ENCODE measurements at places on chromosomes 5 and 9.

DNA sequence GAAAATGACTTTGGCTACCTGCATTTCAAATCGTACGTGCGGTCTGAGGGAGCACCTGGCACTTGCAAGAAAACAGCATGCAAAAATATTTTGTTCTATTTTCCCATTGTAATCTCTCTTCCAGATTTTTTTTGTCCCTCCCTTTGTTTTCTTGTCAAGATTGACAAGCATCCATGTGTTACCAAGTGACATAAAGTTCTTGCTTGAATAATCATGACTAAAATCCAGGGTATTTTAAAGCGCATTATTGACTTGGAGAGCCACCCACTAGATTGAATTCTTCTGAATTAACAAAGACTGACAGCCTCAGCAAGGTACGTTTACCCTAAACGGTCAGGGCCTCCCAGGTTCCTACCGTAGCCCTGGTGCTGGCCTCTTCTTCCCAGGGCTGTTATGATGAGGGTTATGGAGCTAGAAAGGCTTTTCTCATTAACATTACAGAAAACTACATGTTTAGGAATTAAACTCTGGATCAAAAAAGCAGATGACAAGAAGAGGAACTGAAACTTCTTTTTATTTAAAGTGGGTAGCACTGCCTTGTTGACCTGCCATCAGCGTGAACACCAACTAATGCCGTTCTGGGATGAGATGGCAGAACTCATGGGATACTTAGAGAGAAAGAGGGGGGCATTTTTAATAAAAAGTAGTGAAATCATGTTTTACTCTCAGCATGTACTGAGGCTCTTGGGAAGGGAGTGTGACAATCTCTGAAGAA lies 297.0 kb downstream of the EFNA5 start:
- no peak for DNase-seq

DNA sequence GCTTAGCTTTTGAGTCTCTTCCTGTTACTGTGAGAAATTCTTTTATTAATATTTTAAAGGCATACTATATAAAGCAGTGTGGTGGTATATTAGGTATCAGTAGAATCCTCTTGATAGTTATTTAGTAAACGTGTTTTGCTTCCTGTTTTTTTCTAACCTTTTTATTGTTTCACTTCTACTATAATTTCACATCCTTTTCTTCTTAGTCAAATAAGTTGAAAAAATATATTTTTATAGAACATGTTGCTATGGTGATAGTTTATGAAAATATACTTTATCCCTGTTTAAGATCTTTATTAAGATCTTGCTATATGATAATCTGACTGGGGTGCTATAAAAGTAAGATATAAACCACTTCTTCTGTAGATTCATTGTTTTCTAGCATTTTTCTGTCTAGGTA lies 2.1 kb downstream of the POLK start:
- no peak for DNase-seq

DNA sequence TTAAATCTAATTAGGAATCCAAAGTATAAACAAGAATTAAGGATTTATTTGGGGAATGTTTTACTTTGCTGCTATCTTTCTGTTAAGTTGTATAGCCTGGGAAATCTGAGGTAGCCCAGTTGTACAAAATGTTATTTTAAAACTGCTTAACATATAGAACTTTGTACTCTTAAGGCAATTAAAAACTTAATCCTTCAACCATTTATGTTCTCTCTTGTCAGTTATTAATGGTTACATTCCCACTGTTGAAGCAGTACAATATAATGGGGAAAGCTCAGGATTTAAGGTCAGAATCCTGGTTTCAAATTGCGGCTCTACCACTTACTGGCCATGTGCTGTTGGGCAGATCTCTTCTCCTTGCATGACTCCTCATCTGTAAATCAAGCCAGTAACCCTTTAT lies 32.7 kb downstream of the FBXO38 start:
- DNase-seq: no peak

GRCh38 chr5:132074091-132074771 lies 642 bp downstream of the CSF2 start:
- DNase-seq: no peak

DNA sequence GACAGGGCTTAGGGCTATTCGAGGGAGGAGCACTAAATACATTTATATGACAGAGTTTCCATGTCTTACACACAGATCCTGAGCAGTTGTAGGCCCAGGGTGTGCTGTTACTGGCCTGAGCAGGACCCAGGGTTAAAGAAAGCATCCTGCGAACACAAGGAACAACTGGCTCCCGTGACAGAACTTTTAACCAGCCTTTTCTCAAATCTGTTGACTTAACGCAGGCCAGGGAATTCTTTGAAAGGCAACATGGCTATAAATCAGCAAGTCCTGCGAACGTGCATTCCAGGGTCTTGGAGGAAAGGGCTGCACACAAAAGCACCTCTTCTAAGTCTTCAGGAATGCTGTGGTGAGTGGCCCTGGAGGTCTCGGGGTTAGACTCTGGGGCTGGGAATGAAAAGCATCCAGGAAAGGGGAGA lies 45.2 kb upstream of the ANKRD55 start:
- DNase-seq: no peak

- no peak for DNase-seq
Observed at GRCh38 chr5:17061973-17062470, 125.9 kb upstream of the MYO10 start.

DNA sequence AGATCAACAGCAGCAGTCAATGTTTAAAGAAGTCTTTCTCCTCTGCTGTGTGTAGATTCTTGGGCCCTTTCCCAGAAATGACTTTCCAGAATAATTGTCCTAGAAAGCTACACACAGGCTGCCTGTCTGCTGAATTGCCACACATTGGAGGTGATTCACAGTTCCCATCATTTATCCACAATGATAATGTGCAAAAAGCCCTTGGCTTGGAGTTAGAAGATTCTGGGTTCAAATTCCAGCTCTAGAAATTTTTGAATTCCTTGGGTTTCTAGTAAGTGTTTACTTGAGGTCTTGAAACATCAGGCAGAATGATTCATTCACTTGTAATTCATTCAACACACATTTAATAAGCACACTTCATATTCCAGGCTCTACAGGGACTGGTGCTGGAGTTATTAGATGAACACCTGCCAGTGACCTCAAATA lies 28.6 kb upstream of the EPB41L4B start:
- DNase-seq: no peak

- DNase-seq: no peak
Observed at GRCh38 chr5:1176473-1177391, 24.7 kb upstream of the SLC6A19 start.

GRCh38 chr5:179833056-179833708 lies 12.5 kb downstream of the SQSTM1 start:
- no peak for DNase-seq

DNA sequence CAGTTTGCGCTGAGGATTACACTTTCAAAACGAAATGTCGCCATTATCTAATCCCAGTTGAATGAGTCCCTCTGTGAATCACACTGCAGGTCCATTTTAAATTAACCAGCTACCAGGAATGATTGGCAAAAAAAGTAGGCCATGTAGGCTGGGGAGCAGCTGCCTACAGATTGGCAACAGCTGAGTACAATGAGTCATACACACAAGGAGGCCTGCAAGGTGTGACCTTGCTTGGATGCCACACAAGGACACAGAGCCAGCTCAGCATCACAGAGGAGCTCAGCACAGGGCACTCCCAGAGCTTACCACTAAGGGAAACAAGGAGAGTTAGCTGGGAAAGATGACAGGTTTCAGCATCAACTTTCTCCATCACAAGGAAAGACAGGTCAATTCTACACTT lies 12.9 kb downstream of the HAVCR1 start:
- no peak for DNase-seq

DNA sequence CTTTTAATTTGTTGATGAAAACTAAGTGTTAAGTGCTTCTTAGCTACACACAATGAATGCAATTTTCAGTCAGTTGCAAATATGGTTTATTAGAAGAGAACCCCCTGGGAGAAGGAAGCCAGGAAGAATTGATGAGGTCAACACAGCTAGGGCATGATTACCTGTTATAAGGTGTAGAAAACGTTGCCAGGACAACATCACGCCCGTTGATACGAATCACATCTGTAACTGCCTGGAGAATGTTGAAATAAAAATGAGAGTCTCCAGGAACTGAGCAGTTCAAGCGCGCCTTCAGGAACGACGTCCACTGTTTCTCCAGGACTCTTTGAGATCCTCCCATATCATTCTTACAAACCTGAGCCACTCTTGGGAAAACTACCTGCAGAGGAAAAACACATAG lies 88.0 kb downstream of the SEMA6A start:
- DNase-seq: no peak

DNA sequence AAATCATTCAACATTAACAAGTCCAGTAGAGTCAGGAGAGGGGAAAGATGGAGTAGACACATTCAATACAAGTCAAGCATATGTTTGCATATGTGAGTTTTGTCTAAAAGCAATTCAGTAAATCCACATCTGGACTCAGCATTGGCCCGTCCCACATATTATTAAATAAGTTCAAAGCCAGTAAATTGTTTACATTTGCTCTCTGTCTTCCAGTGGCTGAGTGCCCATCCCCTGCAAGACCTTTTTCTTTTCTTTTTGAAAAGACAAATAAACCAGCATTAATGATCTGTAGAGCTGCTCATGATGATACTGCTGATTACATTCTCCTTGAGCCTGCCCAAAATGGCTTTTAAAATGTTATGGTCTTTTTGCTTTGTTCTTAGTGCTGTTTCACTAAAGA lies 71.1 kb downstream of the TNC start:
- DNase-seq: no peak

DNA sequence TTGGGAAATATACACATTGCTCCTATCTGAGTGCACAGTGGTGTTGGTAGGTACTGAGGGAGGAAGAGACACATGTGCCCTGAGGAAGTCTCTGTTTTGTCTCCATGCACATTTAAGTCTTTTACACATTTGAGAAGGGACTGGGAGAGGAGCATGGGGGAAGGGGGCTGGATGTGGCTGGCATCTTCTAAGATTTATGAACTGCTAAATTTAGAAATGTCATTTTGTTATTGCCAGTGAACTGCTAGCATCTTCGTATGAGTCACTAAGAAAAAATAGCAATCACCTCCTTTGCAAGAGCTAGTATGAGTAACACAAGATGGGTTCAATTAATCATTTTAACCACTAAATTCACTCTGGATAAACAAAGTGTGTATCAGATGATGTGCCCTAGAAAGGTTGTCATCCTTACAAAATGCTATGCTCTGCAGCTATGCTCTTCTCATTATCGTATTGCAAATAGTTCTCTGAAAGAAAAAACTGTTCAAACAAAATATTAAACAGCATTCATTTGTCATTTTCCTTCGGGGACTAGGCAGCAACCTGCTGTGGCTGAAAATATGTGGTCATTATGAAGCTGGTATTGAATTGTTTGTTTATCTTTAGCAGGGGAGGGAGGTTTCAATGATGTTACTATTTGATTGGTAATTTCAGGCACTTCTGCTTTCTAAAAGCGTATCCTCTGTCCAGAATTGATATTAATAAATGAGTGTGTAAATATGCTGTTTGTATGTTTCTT lies 236.5 kb downstream of the DMRTA1 start:
- DNase-seq: no peak

GRCh38 chr5:107670932-107671741 lies at the start of gene EFNA5:
Gene EFNA5, minus strand, starts transcription at chr5:107670937.
- DNase-seq: no peak

- DNase-seq: no peak
Observed at GRCh38 chr9:106772523-106773290, 90.3 kb upstream of the ZNF462 start.

- no peak for DNase-seq
Observed at GRCh38 chr9:10613419-10613818, 617 bp upstream of the PTPRD start.

DNA sequence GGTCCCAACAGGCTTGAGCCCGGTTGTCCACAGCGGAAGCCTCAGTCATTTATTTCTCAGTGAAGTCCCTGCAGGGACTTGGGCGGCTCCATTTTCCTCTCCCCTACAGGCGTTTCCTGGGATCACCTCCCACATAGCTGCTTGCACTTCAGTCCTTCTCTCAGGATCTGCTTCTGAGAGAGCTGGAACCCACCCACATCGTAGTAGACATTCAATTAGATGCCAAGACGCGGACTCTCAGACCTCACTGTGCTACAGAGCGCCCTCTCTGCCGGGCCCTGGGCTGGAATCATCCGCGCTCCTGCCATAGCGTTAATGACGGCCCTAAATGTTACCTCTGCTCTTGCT lies 54.0 kb upstream of the ROR2 start:
- DNase-seq: no peak
